Adipocyte (in vitro differentiated cells): ENCODE measurements at places on chromosomes 3 and 15.
A peak's percentile ranks its signal among the peaks of the same experiment; 100 is the strongest.

DNA sequence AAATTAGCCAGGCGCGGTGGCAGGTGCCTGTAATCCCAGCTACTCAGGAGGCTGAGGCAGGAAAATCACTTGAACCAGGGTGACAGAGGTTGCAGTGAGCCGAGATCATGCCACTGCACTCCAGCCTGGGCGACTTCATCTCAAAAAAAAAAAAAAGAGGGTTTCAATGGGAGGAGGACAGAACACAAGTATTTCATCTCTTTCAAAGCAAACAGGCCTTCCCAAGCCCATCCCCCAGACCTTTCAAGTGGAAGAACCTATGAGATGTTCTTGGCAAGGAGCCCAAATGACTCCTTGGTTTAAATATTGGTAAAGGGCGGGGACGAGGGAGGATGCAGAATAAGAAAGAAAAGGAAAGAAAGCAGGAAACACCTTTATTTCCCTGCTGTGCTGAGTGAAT lies 62.2 kb upstream of the MCF2L2 start:
- DNase-seq: no peak

- DNase-seq: no peak
Measured at GRCh38 chr3:133995264-133995663, 34.5 kb downstream of the SLCO2A1 start.

DNA sequence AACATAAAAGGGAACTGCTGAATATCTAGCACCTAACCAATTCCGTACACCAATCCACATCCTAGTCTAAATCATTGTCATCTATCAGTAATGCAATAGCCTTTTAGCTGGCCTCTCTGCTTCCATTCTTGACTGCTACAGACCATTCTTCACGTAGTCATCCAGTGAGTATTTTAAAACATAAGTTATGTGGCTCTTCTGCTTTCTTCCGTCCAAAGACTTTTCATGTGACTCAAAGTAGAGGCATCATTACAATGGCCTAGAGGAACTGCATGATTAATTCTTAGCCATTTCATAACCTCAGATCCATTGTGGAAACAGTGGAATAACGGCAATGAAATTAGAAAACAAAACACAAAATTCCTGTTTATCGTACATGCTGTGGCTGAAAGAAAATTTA lies 88.9 kb upstream of the CBLB start:
- peak; percentile 61 for DNase-seq

DNA sequence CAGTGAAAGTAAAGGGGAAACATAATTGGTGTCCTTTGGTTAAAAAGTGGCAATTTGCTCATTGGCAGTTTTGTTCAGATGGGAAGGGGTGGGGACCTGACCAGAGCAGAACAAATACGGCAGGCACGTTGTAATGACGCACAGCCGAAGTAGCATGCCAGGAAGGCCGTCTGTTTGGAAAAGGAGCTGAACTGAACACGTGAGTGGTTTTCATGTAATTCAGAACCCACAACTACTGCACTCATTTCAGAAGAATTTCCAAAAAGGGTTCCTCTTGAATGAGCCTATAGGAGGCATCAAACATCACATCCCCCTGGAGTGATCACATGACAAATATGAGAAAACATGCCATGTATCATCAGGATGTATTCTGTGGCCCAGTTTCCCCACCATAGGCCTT lies 42.9 kb upstream of the LMCD1 start:
- DNase-seq: peak; percentile 83

- DNase-seq: no peak
Measured at GRCh38 chr3:59374818-59375211, 325.0 kb upstream of the CFAP20DC start.

GRCh38 chr3:20288050-20288449 lies 102.0 kb upstream of the SGO1 start:
- no peak for DNase-seq

- DNase-seq: peak; percentile 60
Measured at GRCh38 chr3:152376351-152377183, 107.8 kb downstream of the MBNL1 start.

GRCh38 chr15:90189781-90190467 lies 11.2 kb upstream of the SEMA4B start:
- no peak for DNase-seq

GRCh38 chr3:20478436-20478835 lies 292.4 kb upstream of the SGO1 start:
- DNase-seq: no peak

GRCh38 chr3:109116031-109116430 lies 1.9 kb downstream of the MORC1 start:
- no peak for DNase-seq

GRCh38 chr3:197801891-197802778 lies 11.1 kb downstream of the LRCH3 start:
- DNase-seq: peak; percentile 36

DNA sequence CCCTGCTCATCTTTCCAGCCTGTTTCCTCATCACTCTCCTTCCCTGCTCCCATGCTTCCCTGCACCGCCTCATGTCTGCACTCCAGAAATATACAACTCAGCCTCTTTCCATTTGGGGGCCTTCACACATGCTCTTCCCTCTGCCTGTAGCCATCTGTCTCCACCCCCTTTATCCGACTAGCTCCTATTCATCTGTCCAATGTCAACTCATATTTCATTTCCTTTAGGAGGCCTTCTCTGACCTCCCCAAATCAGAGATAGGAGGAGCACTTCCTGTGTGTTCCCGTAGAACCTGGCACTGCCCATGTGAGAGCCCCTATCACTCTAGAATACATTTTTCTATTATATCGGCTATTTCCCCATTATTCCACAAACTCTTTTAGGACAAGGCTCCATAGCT lies 10.6 kb downstream of the ATP8B4 start:
- no peak for DNase-seq

- no peak for DNase-seq
Measured at GRCh38 chr15:69999392-70000085, 98.2 kb downstream of the TLE3 start.

- DNase-seq: no peak
Measured at GRCh38 chr3:186110975-186111974, 2.4 kb upstream of the ETV5 start.

DNA sequence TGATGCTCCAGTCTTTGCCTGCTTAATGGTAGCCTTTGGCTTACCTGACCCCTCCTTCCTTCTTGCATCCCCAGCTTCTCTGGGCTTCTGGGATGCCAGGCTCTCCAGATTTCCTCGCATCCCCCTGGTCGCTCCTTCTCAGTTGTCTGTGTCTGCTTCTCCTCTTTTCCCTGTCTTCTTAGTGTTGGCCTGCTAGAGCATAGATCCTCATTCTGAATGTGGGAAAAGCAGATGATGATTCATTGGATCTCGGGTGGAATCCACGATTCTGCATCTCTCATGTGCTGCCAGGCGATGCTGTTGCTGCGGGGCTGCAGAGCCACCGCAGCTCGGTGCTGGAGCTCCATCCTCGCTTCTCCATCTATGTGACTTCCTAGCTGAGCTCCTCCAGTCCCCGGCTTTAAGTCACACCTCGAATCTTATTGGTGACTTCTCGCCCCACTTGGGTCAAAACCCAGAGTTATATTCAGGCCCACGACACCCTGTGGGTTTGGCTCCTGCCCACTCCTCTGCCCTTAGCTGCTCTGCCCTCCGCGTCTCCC lies 47.4 kb downstream of the CGNL1 start:
- no peak for DNase-seq
